Karpas-422 (cell line): ENCODE measurements at places on chromosomes 4 and X. TPM values are rescaled to one million over a fixed set of nuclear protein-coding genes. Genes with fewer than 3 reads are reported as not detected.

Gene GIMD1
- not detected in 2 replicates for total RNA-seq

Gene GNRHR
- not detected in 2 replicates for total RNA-seq

Gene SMR3B
- total RNA-seq = not detected in 2 replicates

- H3K4me3 ChIP-seq = no peak overlapping the region
- H3K4me1 ChIP-seq = no peaks in the 10 kb centered on the region
- H3K27ac ChIP-seq = no peak overlapping the region
- no peak for DNase-seq
- no peaks in the 10 kb centered on the region for H3K27me3 ChIP-seq
These were observed 9.7 kb downstream of the PTCHD1 start for GRCh38 chrX:23344238-23344903.

GRCh38 chr4:3176367-3177229, 72.4 kb upstream of the MSANTD1 start:
- H3K4me3 ChIP-seq = no peak overlapping the region
- H3K36me3 ChIP-seq = peaks cover 25% of the 10 kb centered on the region
- H3K27me3 ChIP-seq = no peaks in the 10 kb centered on the region
- DNase-seq = no peak

DNA sequence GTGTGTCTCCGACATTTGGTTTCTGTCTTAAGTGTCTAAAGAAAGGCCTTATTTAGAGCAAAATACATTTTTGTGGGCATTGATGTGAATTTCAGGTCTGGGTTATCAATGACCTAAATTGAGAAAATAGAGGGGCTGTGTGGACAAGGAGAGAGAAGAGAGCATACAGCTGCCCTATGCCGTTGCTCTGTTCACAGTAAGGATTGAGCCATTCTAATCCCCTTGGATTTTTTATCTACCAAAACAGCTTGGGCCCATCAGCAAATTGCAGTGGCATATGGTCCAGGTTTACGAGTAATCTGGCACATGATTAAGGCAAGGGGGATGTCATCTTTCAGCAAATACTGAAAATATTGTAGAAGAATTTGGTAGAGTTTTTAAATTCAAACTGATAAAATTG, 210.2 kb downstream of the ANTXR2 start:
- H3K27ac ChIP-seq = no peak overlapping the region
- H3K4me1 ChIP-seq = no peaks in the 10 kb centered on the region
- DNase-seq = no peak
- H3K4me3 ChIP-seq = no peak overlapping the region
